ENCODE measurements at places on chromosomes 3 and 15.

- no peak for DNase-seq
These were observed 50.8 kb upstream of the CTDSPL start for GRCh38 chr3:37810848-37811247.

GRCh38 chr3:128006061-128007032 is 45.9 kb upstream of the SEC61A1 start:
- DNase-seq = no peak

DNA sequence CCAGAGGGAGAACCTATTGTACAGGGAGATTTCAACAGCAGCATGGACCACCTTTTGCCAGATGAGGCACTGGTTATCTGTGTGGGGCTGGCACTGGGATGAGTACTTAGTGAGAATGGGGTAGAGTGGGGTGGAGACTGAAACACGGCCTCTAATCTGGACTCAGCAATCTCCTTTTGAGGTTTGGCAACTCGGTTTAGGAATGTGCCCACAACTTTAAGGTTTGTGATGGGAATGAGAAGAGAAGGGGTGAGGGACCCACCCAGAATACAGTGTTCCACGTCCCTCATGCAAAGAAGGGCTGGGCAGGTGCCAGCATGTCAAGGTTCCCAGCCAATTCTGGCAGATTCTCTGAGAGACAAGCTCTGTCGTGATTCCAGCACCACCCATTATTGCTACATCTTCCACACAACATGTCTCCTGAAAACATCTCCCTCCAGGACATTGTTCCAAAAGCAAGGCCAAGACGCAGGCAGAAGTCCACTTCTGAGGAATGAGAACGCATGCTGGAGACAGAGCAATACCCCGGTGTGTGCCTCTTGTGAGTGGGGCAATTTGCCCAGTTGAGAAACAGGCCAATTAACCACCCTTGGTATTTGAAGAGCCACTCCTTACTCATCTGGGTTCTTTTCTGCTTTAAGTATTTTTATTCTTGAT is 37.5 kb upstream of the CCR4 start:
- DNase-seq = no peak

- DNase-seq = no peak
These were observed 5.1 kb upstream of the SCAMP2 start for GRCh38 chr15:74878273-74878672.

GRCh38 chr3:168250415-168250861 is 154.7 kb upstream of the GOLIM4 start:
- DNase-seq = no peak

- no peak for DNase-seq
These were observed 68.6 kb downstream of the ST6GAL1 start for GRCh38 chr3:186998937-186999368.

DNA sequence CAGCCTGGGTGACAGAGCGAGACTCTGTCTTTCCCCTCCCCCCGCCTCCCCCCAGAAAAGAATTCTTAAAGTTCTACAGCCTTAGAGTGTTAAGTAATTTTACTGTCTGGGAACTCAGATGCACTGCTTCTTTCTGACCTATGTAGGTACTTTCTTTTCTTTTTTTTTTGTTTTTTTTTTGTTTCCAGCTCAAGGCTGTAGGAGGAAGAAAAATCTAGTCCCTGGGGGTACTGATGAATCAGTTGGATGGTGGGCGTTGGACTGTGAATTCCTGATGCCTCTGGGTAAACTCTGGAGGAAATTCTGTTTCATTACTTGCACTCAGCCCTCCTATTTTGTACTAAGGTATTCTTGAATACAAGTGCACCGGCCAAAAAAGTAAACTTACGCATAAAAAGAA is 10.8 kb downstream of the GHRL start:
- DNase-seq = no peak

- no peak for DNase-seq
These were observed 71.2 kb downstream of the GABRG3 start for GRCh38 chr15:27042230-27042629.

GRCh38 chr3:30114918-30115317 is 491.5 kb upstream of the TGFBR2 start:
- DNase-seq = no peak

DNA sequence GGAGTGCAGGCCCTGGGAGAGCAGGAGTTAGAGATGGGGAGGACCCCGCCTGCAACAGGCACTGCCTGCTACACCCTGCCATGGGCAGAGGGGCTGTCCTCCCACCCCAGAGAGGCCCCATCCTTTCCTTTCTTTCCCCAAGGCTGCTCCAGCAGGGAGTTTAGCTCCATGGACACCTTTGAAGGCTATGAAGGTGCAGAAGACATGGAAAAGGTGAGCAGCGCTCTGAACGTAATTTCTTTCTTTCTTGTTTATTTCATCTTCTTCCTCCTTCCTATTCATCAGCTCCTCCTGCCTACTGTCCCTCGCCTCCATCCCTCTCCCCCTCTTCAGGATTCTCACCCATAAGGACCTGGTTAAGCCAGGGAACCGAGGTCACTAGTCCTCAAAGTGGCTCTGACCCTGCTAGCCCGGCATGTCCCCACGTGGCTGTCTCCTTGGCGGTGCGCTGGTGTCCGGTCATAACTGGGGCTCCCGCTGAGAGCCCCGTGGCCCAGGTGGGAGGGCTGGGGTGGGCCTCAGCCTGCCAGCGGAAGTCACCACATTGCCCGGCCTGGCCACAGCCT is 16.0 kb upstream of the ADIPOQ start:
- DNase-seq = peak; percentile 42

- DNase-seq = no peak
These were observed 58.4 kb downstream of the GAP43 start for GRCh38 chr3:115681736-115682135.

- DNase-seq = no peak
These were observed 1063.0 kb upstream of the GBE1 start for GRCh38 chr3:82824491-82824890.

GRCh38 chr15:90869601-90870353 is 1.4 kb downstream of the FURIN start:
- DNase-seq = peak; percentile 29

GRCh38 chr3:142725357-142725739 is 1.5 kb downstream of the TRPC1 start:
- no peak for DNase-seq

DNA sequence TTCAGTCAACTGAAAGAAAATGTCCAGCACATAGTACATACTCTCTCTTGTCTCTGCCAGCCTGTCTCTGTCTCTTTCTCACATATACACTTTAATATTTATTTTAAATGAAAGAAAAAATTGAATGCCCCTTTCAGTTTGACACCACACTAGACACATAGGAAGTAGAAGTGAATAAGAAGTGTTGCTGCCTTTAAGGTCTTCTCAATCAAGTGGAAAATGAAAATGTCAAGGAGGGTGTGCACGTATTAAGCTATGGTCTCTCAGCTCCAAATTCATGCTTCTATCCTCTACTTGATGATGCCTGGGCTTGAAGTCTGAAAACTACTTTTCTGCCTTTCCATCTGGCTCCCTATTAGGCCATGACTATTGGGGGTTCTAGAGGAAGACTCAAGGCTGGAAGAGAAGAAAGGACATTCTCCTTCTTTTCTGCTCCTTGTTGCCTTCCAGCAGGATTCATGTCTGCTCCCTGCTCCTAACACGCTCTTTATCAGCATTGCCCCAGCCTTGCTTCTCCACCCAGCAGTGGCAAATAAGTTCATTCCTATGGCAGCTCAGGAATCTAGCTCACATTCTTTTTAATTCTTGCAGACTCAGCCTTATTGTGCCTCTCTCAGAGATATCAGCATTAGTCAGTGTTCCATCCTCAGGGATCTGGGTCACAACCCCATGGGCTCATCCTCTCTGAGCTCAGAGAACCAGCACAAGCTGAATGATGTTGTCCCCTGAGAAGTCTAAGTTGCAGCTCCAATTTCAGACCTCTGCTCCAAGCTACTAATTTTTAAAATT is 609.1 kb upstream of the GRM7 start:
- no peak for DNase-seq

DNA sequence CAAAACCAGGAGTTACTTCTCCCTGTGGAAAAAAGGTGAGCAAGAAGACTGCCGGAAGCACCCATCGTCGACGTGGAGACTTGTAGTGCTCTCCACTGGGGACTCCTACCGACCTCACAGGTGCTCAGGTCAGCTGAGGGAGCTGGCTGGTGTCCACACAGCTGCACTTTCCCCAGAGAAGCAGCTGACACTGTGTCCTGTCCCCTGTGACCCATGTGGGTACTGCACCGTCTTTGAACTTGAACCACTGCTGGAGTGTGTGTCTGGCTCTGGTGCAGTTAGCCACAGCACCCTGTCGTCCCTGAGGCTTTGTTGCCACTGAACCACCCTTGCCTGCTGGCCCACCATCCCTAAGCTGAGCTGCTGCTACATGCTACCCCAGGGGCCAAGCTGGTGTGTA is 270.8 kb downstream of the CACNA2D3 start:
- DNase-seq = no peak

DNA sequence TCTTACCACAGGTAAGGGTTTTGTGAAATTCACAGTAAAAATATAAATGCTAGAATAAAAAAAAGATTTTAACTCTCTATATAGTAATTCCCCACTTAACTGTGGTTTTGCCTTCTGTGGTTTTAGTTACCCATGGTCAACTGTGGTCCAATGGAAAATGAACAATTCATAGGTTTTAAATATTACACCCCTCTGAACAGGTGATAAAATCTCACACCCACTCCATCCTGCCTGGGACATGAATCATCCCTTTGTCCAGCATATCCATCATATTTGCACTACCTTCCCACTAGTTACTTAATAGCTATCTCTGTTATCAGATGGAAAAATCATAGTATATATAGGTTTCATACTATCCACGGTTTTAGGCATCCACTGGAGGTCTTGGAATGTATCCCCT is 49.2 kb downstream of the HDGFL3 start:
- DNase-seq = no peak

- DNase-seq = no peak
These were observed 284.2 kb upstream of the ATP11B start for GRCh38 chr3:182508919-182509711.

DNA sequence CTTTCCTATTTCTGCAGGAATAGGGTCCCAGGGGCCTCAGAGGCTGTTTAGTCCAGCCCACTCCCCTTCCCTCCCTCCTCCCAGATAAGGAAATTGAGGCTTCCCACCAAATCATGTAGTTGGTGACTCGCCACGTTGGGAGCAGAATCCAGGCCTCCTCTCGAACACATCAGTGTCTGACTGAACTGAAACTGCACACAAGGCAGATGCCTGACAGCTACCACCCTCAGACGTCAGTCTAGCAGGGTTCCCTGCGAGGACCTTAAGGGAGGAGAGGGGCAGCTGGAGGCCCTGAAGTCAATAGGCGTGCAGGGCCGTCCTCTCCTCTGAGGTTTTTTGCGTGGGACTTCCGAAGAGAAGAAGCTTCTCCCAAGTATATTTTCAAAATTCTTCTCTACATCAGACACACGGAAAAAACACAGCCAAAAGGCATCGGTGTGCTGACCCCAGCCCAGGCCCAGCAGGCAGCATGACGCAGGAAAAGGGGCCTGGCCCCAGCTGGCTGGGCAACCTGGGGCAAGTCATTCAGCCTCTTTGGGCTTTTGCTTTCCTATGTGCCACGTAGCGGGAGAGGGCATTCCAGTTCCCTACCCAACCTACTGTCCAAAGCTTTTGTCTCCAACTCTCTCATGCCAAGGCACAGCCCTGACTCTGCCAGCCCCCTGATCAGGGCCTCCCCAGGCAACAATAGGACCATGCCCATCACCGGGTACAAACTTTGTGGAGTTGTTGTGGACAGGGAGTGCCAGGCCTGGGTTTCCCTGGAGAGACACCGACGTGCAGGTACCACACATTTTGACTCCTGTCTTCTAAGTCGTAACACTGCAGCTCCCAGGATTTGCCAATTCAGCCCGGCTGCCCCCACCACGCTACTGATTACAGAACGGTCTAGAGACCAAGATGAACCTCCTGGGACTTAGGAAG is 283.1 kb downstream of the XXYLT1 start:
- DNase-seq = no peak

DNA sequence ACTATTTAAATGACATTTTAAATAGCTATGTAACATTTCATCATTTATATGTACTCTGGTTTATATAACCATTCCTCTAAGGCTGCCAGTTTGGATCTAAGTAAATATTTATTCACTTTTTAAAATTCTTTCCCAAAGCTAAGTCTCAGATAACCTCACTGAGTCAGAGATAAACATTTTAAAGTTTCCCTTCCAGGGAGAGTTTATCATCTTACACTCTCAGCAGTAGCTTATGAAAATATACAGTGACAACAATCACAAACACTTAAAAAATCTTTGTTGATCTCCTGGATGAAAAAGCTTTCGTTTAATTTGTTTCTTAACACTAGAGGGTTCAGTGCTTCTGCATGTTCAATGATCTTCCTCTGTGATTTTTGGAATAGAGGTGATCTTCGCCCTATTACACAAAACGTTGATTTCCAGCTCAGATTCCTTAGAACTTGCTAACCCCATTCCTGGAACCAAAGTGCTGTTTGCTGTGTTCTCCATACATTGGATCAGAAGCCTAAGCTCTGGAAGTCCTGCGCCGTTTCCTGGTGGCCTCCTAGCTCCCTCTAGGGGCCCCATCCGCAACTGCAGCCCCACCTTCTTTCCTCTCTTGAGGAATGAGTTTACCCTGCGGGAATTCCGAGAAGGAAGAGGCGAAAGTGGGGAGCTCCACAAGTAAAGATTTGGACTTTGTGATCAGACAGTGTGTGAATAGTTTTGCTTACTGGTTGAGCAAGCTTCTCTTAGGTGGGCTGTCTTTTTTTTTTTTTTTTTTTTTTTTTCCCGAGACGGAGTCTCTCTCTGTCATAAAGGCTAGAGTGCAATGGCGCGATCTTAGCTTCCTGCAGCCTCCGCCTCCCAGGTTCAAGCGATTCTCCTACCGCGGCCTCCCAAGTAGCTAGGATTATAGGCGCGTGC is 29.3 kb upstream of the SACM1L start:
- no peak for DNase-seq

- DNase-seq = no peak
These were observed 109.5 kb upstream of the KCNAB1 start for GRCh38 chr3:156010829-156011228.

DNA sequence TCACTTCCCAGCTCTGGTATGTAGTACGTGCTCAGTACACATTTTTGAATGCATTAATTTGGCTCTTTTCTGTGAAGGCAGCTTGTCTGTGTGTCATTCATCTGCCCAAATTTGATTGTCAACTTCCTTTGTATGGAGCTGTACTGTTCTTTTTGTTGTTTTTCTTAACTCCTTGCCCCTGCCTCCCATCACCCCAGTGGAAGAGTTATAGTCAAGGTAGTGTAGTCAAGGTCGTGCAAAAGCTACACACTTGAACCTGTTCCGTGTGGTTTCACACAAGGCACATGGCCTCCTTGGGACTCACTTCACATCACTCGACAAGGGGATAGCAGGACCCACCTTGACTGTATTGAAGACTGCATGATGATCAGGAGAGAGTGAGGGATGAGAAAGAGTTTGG is 37.6 kb downstream of the SMAD3 start:
- DNase-seq = no peak

GRCh38 chr3:185397676-185398075 is 34.7 kb downstream of the MAP3K13 start:
- no peak for DNase-seq

- DNase-seq = no peak
These were observed 10.4 kb upstream of the RTP1 start for GRCh38 chr3:187186801-187187421.

DNA sequence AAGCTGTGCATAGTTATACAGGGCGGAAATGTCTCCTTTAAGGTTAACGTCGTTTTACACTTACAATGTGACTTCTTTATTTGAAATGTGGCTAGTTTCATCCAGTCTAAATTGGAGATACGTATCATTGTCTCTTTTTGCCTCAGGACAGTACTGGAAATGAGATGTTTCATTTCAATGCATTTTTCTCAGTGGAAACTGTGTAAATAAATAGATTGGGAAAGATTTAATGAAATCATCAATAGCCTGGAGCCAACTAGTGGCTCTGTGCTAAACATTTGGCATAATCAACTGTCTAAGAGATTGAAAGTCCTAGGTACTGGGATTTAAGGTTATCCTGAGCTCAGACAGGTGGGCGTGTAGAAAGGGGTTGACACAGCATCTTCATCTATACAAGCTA is 691.5 kb upstream of the CCDC54 start:
- DNase-seq = no peak

Measured in NK-92 treated with Interleukin-12 subunit alpha and Interleukin-12 subunit beta, amount 100 ng/mL, for 24 hours (cell line).